Right renal pelvis (tissue), 4 donors: ENCODE measurements at places on chromosomes 5 and 9. TPM values are rescaled to one million over a fixed set of nuclear protein-coding genes. Genes with fewer than 3 reads are reported as not detected.

Gene DND1
- 0.29 TPM for polyA plus RNA-seq

Gene GEMIN5
- 22.1 TPM for polyA plus RNA-seq

DNA sequence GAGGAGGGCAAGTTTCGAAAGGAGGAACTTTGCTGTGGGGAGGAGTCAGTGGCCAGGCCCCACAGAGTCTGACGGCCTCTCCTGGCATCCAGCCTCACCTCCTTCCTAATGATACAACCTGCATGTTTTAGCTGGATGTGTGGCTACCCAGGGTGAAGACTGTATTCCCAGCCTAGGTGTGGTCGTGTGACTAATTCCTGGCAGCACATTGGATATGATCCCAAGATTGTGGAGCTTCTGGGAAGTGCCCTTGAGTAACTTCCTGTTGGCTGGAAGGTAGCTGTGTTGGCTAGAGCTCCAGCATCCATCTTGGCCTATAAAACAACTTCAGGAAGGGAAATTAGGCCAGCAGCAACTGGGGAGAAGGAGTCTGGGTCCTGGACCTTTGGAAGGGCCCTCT lies 19.0 kb upstream of the LPCAT1 start:
- no peak for DNase-seq

- DNase-seq: no peak
Observed at GRCh38 chr9:93031629-93032430, 26.7 kb upstream of the SUSD3 start.
